ENCODE measurements at places on chromosomes 16 and 17.

GRCh38 chr16:30437511-30438046 lies 7.7 kb upstream of the DCTPP1 start:
- no peak for DNase-seq

DNA sequence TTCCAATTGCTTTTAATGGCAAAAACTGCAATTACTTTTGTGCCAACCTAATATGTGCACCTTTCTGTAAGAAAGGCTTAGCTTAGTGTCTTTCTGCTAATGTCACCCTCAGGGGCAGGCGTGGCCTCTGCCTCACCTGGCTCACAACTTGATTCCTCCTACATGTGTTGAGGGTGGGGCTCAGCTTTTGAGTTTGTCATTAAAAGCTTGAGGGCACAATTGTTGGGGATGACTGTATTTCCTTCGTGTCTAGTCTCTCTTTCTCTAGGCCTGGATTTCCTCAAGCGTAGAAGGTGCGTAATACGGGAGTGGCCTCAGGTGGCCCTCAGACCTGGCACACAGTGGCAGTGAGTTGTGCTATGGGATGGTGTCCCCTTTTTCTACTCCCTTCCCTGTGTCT lies 94.4 kb downstream of the CLEC16A start:
- DNase-seq: no peak

- DNase-seq: no peak
These were observed at the start of gene KCNG4 for GRCh38 chr16:84239909-84240308. KCNG4 (minus strand) TSS chr16:84240012; CDS start chr16:84237485, 2,527 bp downstream.

- DNase-seq: no peak
These were observed 57.2 kb upstream of the MED9 start for GRCh38 chr17:17419631-17420030.
